Stimulated activated CD4-positive, alpha-beta T cell treated with anti-CD3 and anti-CD28 coated beads, Interleukin-1b, Interleukin-23, amount 100 ng/mL, for 4 hours (primary cell): ENCODE measurements at places on chromosomes 16 and 17.

- no peak for DNase-seq
Observed at GRCh38 chr17:11539637-11540036, 58.6 kb upstream of the DNAH9 start.

DNA sequence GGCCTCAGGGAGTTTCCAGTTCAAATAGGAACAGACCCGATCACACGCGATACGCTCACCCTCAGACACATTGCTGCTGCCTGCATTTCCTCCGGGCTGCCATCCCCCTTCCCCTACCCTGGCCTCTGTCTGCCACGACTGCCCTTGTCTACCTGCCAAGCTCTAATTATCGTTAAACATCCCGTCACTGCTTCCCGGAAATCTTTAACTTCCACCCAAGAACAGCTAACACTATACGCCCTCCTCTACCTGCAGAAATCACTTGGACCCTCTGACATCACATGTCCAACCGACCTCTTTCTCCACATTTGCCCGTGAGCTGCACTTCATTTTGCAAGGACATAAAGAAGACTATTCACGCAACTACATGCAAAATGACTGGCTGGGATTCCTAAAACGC is 40.4 kb downstream of the ABAT start:
- no peak for DNase-seq

- no peak for DNase-seq
Observed at GRCh38 chr16:2028620-2029220, 2.0 kb downstream of the NHERF2 start.

GRCh38 chr17:61594294-61594825 is 3.3 kb upstream of the NACA2 start:
- no peak for DNase-seq

DNA sequence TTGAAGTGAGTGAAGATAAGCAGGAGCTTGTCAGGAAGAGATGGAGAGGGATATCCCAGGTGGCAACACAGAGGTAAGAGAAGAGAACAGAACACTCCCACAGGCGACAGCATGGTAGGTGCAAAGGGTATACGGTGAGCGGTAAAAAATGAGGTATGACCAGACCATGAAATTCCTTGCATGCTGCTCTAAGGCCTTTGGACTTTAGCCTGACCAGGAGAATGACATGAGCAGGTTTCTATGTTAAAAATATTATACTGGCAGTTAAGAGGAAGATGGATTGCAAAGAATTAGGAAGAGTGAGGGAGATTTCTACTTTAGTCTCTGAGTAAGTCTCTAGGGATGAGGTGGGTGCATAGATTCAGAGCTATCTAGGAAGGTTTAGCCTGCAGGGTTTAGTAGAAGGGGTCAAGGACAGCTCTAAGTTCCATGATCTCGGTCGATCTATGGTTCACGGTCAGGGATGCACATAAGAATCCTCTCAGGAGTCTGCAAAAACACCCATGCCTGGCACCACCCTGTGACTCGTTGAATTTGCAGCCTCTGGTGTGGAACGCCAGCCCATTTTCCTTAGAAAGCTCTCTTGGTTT is 65.7 kb downstream of the HLF start:
- DNase-seq: no peak

DNA sequence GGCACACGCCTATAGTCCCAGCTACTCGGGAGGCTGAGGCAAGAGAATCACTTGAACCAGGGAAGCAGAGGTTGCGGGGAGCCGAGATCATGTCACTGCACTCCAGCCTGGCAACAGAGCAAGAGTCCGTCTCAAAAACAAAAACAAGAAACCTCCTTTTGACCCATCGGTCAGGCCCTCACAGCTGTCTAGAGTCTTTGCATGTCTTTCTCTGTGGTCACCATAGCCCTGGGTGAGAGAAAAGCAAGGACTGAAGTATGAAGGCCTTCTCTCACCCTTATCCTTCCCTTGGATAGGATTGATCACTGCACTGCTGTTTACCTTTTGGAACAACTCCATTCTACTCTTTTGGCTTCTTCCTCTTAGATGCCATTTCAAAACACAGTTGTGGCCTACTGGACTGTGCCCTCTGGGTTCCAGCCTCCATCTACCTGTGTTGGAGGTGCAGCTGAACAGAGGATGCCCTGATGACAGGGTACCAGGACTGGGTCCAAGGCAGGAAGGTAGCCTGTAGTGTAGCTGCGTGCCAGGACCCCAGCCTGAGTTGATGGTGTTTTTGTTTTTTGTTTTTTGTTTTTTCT is 37.1 kb downstream of the LDHD start:
- DNase-seq: no peak

DNA sequence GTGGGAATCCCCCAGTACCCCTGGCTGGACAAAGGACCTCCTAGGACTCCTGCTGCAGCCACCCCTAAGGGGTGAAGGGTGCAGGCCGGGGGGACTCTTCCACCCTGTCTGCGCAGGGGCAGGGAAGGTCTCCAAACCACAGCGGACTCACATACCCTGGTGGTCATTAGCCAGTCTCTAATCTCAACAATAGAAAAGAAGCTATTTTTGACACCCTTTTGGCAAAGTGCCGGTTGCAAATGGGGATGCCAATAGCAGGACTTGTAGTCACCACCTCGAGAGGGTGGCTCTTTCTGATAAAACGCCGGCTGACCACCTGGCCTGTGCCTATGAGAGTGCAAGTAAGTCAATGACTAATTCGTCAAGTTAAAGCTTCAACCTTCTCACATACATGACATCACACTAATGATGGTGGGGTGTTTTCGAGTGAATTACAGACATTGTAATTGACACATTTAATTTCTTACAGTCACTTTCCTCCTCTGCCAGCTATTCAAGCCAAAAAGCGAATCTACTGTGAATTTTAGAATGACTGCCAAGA is 23.1 kb upstream of the DNAH17 start:
- DNase-seq: no peak

DNA sequence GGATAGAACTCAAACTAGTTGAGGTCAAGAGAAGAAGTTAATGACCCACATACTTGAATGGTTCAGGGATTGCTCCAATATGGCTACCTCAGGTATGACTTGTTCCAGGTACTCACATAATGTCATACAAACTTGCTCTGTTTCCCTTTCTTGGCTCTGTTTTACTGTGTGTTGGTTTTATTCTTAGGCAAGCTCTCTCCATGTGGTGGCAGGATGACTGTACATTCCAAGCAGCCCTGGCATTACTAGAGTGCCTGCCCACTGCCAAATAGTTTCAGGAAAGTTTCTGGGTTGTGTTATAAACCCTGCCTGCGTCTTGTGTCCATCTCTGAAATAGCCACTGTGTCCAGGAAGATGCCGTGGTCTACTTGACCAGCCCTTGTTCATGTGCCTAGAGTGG is 476.8 kb downstream of the SHISA9 start:
- DNase-seq: no peak

GRCh38 chr16:64138006-64138405 is 983.9 kb downstream of the CDH11 start:
- DNase-seq: no peak

DNA sequence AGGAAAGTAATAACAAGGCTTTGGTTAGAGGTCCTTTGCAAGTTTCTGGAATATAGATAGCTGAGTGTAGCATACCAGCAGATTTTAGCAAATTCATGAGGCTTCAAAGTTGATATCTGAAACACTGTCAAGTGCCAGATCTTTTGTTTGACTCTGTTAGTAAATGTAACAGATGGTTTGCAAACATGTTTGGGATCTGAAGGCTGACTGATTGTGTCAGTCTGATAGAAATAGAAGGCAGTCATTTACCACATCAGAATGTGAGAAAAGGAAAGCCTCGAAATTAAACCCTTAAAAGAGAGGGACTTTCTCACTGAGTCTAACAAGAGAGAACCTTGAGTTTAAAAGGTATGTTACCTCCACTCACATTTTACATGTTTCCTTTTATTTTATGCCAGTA is 371.5 kb downstream of the KIF2B start:
- DNase-seq: no peak

- no peak for DNase-seq
Observed at GRCh38 chr16:30375864-30376263, 1.3 kb downstream of the MYL11 start.

- DNase-seq: peak; percentile 27
Observed at GRCh38 chr17:65027305-65027704, 29.2 kb downstream of the GNA13 start.

- DNase-seq: no peak
Observed at GRCh38 chr16:57537581-57538234, 1.3 kb upstream of the CCDC102A start.

DNA sequence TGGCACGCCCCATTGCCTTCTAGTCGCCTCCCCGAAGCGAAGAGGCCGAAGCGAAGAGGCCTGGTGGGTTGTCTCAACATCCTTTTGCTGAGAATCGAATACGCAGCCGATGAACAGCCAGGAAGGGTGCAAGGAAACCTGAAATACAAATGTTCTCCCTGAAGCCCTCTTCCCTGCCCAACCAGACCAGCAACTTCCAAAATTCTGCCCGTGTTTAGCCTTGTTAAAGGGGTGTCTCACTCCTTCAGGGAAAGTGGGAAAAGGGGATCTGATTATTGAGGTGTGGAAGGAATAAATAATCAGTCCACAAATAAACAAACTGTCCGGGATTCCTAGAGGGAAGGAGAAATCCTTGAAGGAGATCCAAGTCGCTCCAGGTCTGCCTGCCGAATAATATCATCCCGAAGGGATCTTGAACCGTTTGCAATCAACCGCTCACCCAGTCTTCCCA is 1.4 kb upstream of the FOXC2 start:
- DNase-seq: no peak

DNA sequence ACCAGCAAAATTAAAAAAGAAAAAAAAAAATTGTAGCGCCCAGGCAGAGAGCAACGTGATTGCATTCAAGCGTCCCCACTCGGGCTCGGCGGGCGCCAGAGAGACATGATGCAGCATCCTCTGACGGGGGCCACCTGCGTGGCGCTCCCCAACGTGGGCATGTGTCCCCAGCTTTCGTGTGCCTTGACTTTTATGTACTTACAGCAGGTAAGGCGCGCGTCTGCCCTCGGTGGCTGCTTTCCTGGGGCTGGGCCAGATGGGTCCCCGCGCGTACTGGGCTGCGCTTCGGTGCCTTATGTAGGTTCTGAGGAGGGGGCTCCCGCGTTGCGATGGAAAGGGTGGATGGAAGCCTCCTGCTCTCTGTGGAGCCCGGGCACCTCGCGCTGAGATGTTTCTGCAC is 28.4 kb upstream of the RBFOX1 start:
- DNase-seq: no peak

- DNase-seq: no peak
Observed at GRCh38 chr16:73092236-73092781, 44.4 kb upstream of the ZFHX3 start.

DNA sequence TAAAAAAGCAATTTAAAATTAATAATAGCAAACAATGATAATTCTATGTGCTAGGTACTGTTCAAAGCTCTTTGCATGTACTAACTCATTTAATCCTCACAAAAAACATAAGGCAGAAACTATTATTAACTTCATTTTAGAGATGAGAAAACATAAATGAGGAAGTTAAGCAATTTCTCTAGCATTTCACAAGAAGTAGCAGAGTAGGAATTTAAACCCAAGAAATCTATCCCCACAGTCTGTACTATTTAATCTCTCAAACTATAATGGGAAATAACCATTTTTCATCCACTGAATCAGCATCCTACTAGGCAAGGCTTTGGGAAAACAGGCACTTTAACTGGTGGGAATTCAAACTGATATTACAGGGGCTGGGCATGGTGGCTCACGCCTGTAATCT is 42.2 kb upstream of the INTS2 start:
- no peak for DNase-seq

GRCh38 chr16:78805556-78805955 is 706.1 kb downstream of the WWOX start:
- DNase-seq: no peak
